ENCODE measurements at places on chromosomes 16 and 17. TPM values are rescaled to one million over a fixed set of nuclear protein-coding genes. Genes with fewer than 3 reads are reported as not detected.
A peak's percentile ranks its signal among the peaks of the same experiment; 100 is the strongest.

C16orf96 gene
- 0.37 TPM for total RNA-seq

NQO1 gene
- total RNA-seq, result 58.8 TPM

CDK10 gene
- 133 TPM for total RNA-seq

SLC5A2 gene
- total RNA-seq, result not detected

TNFRSF13B gene
- not detected for total RNA-seq

KRT39 gene
- total RNA-seq, result not detected

HAP1 gene
- total RNA-seq, result not detected

GUCY2D gene
- not detected for total RNA-seq

GRCh38 chr17:33233811-33234177 lies 59.3 kb downstream of the ASIC2 start:
- no peaks in the 10 kb centered on the region for H3K36me3 ChIP-seq
- H3K27me3 ChIP-seq, result peaks cover 6% of the 10 kb centered on the region
- H3K4me1 ChIP-seq, result no peaks in the 10 kb centered on the region
- no peak overlapping the region for H3K27ac ChIP-seq

DNA sequence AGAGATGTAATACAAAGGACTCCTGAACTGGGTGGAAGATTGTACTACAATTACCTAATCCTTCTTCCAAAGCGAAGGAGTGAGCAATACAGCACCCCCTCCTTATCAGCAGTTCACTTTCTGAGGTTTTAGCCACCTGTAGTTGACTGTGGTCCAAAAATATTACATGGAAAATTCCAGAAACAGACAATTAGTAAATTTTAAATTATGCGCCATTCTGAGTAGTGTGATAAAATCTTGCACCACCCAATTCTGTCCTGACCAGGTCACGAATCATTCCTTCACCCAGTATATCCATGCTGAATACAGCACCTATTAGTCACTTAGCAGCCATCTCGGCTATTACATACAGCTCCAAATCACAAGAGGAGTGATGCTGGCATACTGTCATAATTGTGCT lies 23.2 kb downstream of the VPS53 start:
- H3K4me3 ChIP-seq, result no peak overlapping the region
- no peak overlapping the region for H3K27ac ChIP-seq
- peaks cover 3% of the 10 kb centered on the region for H3K4me1 ChIP-seq
- DNase-seq, result no peak

- H3K27ac ChIP-seq, result no peak overlapping the region
- H3K36me3 ChIP-seq, result no peaks in the 10 kb centered on the region
- H3K27me3 ChIP-seq, result no peaks in the 10 kb centered on the region
- H3K4me1 ChIP-seq, result peaks cover 15% of the 10 kb centered on the region
Measured at GRCh38 chr17:49555495-49556222, 20.0 kb upstream of the NXPH3 start.

GRCh38 chr17:19753051-19753509 lies 5.0 kb upstream of the ALDH3A1 start:
- no peaks in the 10 kb centered on the region for H3K27me3 ChIP-seq
- H3K36me3 ChIP-seq, result no peaks in the 10 kb centered on the region
- peak overlapping the region; percentile 82 for H3K27ac ChIP-seq
- peaks cover 40% of the 10 kb centered on the region for H3K4me1 ChIP-seq

GRCh38 chr17:20216154-20216815 lies 207.1 kb downstream of the SPECC1 start:
- H3K27me3 ChIP-seq, result no peaks in the 10 kb centered on the region
- no peak overlapping the region for H3K27ac ChIP-seq
- DNase-seq, result no peak
- no peaks in the 10 kb centered on the region for H3K4me1 ChIP-seq
- no peak overlapping the region for H3K4me3 ChIP-seq

GRCh38 chr16:5982979-5983378 lies 885.4 kb upstream of the EEF2KMT start:
- DNase-seq, result no peak
- no peak overlapping the region for H3K27ac ChIP-seq
- H3K4me1 ChIP-seq, result no peaks in the 10 kb centered on the region
- no peaks in the 10 kb centered on the region for H3K36me3 ChIP-seq
- peaks cover 10% of the 10 kb centered on the region for H3K27me3 ChIP-seq

DNA sequence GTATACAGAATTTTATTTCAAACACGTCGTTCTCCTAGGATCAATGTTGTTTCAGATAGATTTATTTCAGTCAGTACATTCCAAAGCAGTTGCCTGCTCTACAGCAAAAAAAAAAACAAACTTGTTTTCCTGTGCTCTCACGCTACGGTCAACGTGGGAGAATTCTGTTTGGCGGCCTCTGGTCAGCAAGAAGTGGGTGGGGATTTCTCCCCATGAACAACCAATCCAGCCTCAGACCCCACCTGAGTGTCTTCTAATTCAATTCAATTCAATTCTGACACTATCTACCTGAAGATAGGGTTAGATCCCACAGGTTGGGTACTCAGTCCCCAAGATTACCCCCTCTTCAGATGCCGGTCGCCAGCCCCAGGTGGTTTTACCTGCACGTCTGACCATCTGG lies 22.1 kb downstream of the C17orf58 start:
- H3K36me3 ChIP-seq, result peaks cover 74% of the 10 kb centered on the region
- no peaks in the 10 kb centered on the region for H3K4me1 ChIP-seq
- H3K4me3 ChIP-seq, result no peak overlapping the region
- H3K27ac ChIP-seq, result no peak overlapping the region
- no peak for DNase-seq

- H3K27me3 ChIP-seq, result no peaks in the 10 kb centered on the region
- H3K27ac ChIP-seq, result no peak overlapping the region
Measured at GRCh38 chr17:55448681-55449080, 27.0 kb upstream of the MMD start.

GRCh38 chr17:59311051-59311468 lies 20.4 kb upstream of the YPEL2 start:
- H3K4me1 ChIP-seq, result peaks cover 8% of the 10 kb centered on the region
- H3K27me3 ChIP-seq, result no peaks in the 10 kb centered on the region
- no peaks in the 10 kb centered on the region for H3K36me3 ChIP-seq
- H3K4me3 ChIP-seq, result no peak overlapping the region
- H3K27ac ChIP-seq, result no peak overlapping the region

DNA sequence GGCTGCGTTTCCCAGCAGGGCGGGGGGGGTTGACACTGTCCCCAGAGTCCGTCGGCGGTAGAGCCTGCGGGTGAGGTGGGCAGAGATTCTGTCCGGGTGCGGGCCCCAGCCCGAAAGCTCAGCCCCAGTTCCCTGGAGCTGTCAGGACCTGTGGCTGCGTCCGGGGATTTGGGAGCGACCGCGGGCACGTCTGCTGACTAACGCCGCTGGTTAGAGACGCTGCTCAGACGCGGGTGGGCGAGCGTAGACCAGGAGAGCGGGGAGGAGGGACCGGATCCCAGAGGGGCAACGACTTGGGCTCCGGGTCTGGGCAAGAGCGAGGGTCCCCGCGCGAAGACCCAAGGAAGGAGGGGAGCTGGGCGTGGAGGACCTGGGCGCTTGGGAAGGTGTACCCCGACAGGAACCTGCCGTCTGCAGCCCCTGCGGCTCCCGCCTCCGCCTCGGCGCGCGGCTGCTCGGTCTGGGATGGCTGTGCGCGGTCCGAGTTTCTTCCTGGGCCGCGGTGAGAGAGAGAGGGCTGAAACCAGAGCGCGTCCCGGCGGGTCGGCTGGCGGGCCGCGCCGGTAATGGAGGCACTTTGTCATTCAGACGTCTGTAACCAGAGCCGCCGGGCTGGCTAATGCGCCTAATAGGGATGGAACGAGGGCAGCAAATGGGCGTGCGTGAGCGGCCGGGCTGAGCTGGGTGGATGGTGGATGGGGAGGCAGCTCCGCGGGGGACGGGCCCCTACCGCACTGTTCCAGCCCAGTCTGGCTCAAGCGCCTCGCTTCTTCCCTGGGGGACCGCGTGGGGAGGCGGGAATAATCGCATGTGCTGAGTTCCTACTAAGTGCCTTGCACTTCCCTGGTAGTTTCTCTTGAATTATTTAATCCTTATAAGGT lies 2.3 kb downstream of the NGFR start:
- H3K4me1 ChIP-seq, result peaks cover 30% of the 10 kb centered on the region
- no peaks in the 10 kb centered on the region for H3K36me3 ChIP-seq
- peak overlapping the region; percentile 48 for H3K4me3 ChIP-seq
- peaks cover 90% of the 10 kb centered on the region for H3K27me3 ChIP-seq
- H3K27ac ChIP-seq, result peak overlapping the region; percentile 76

GRCh38 chr17:77914385-77915254 lies 43.9 kb upstream of the TNRC6C start:
- peaks cover 26% of the 10 kb centered on the region for H3K4me1 ChIP-seq
- peak; percentile 90 for DNase-seq
- no peak overlapping the region for H3K4me3 ChIP-seq
- H3K27me3 ChIP-seq, result peaks cover 28% of the 10 kb centered on the region
- H3K27ac ChIP-seq, result no peak overlapping the region

DNA sequence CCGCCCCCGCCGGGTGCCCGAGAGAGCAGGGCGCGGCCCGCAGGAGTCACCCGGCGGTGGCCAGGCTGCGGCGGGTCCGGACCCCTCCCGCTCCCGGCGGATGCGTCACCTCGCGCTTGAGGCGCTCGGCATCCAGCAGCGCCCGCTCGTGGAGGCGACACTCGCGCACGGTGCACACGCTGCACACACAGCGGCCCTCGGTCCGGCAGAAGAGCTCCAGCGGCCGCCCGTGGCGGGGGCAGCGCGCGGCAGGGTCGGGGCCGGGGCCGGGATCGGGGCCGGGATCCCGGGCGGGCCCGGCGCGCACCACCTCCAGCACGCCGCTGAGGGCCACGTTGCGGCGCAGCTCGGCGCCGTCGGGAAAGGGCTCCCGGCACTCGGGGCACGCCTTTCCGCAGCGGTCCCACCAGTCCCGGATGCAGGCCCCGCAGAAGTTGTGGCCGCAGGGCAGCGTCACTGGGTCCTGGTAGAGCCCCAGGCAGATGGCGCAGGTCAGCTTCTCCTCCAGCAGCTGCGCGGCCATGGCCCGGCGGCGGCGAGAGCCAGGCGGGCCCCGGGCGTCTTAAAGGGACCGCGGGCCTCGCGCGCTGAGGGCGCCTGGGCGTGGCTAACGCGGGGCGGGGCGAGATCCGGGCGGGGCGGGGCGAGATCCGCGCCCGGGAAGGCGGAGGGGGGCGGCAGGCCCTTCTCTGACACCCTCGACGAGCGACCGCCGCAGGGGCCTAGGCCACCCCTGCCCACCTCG lies at the start of gene TRIM65:
TSS of gene TRIM65 (minus strand) at position 537 of the 745 bp plus-strand sequence. CDS start at position 523, 14 bp downstream.
- no peaks in the 10 kb centered on the region for H3K27me3 ChIP-seq
- peak within 1 kb of the TSS; percentile 85 for H3K4me3 ChIP-seq
- H3K27ac ChIP-seq, result peak within 1 kb of the TSS; percentile 94
- H3K36me3 ChIP-seq, result peaks cover 37% of the 10 kb centered on the region
- DNase-seq, result peak; percentile 86

- peak overlapping the region; percentile 28 for H3K27ac ChIP-seq
- H3K4me3 ChIP-seq, result no peak overlapping the region
- DNase-seq, result peak; percentile 49
Measured at GRCh38 chr17:18218756-18219415, 6.5 kb upstream of the LLGL1 start.

DNA sequence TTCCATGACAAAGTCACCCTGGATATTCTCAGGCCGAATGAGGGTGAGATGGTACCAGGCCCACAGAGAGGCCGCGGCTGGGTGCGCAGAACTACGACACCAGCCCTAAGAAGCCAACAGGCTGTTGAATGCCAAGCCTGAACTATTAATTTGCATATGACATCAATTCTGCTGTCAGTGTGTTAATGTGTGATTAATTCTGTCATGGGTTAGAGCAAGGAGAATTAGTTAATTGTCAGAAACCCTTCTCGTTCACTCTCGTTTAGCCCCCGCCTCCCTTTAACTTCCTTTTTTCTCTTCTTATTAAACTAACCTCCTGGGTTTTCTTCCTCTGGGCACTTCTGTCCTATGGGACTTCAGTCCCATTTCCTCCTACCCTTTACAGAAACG lies 123.4 kb downstream of the ZFHX3 start:
- DNase-seq, result no peak
- H3K36me3 ChIP-seq, result no peaks in the 10 kb centered on the region
- H3K27ac ChIP-seq, result peak overlapping the region; percentile 74
- no peaks in the 10 kb centered on the region for H3K27me3 ChIP-seq

GRCh38 chr17:12815642-12816141 lies 26.4 kb downstream of the ARHGAP44 start:
- H3K27ac ChIP-seq, result no peak overlapping the region
- H3K27me3 ChIP-seq, result no peaks in the 10 kb centered on the region
- no peaks in the 10 kb centered on the region for H3K36me3 ChIP-seq
- H3K4me3 ChIP-seq, result no peak overlapping the region

GRCh38 chr16:67959536-67960329 lies 8.7 kb downstream of the SLC12A4 start:
- DNase-seq, result no peak
- peaks cover 71% of the 10 kb centered on the region for H3K36me3 ChIP-seq
- H3K27ac ChIP-seq, result peak overlapping the region; percentile 80
- no peaks in the 10 kb centered on the region for H3K27me3 ChIP-seq
- H3K4me1 ChIP-seq, result peaks cover 44% of the 10 kb centered on the region

DNA sequence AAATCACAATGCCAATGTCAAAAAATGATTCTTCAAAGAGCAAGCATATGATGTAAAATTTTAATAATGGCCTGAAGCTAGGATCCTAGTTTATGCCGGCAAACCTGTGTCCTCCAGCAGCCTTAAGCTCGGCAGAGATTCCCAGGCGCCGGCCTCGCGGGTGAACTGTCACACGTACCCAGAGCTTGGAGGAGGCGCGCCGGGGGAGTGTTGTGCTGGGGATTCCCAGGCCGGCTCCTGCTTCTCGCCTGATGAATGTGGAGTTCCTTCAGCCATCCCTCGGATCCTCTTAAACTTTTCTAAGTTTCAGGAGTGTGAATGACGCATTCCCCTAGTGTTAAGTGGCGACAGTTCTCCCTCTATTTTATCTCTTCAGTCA lies 19.1 kb upstream of the NTN1 start:
- H3K27me3 ChIP-seq, result peaks cover 67% of the 10 kb centered on the region
- no peak overlapping the region for H3K27ac ChIP-seq
- H3K4me1 ChIP-seq, result peaks cover 14% of the 10 kb centered on the region
- no peak overlapping the region for H3K4me3 ChIP-seq

GRCh38 chr16:70428178-70428998 lies 10.5 kb downstream of the ST3GAL2 start:
- H3K27ac ChIP-seq, result peak overlapping the region; percentile 57
- no peak overlapping the region for H3K4me3 ChIP-seq
- no peaks in the 10 kb centered on the region for H3K27me3 ChIP-seq
- peaks cover 4% of the 10 kb centered on the region for H3K36me3 ChIP-seq
- peaks cover 67% of the 10 kb centered on the region for H3K4me1 ChIP-seq

GRCh38 chr17:75832164-75832651 lies 12.0 kb downstream of the UNC13D start:
- peaks cover 58% of the 10 kb centered on the region for H3K36me3 ChIP-seq
- peaks cover 10% of the 10 kb centered on the region for H3K4me1 ChIP-seq
- peak; percentile 65 for DNase-seq
- peak overlapping the region; percentile 81 for H3K27ac ChIP-seq

GRCh38 chr17:75371339-75371738 lies 34.1 kb downstream of the GRB2 start:
- no peak for DNase-seq
- H3K36me3 ChIP-seq, result peaks cover 21% of the 10 kb centered on the region
- no peaks in the 10 kb centered on the region for H3K27me3 ChIP-seq
- H3K4me3 ChIP-seq, result no peak overlapping the region

GRCh38 chr17:178292-179065 lies 3.0 kb downstream of the DOC2B start:
- H3K27me3 ChIP-seq, result peaks cover 23% of the 10 kb centered on the region
- DNase-seq, result peak; percentile 57
- no peak overlapping the region for H3K4me3 ChIP-seq

GRCh38 chr16:58882292-58882691 lies 148.2 kb upstream of the GOT2 start:
- DNase-seq, result peak; percentile 7
- no peaks in the 10 kb centered on the region for H3K36me3 ChIP-seq
- H3K27ac ChIP-seq, result no peak overlapping the region
- H3K27me3 ChIP-seq, result no peaks in the 10 kb centered on the region
- no peaks in the 10 kb centered on the region for H3K4me1 ChIP-seq
